CD4-positive, alpha-beta T cell treated with Interleukin-17A for 1 hour (primary cell): ENCODE measurements at places on chromosomes 5 and 9.

DNA sequence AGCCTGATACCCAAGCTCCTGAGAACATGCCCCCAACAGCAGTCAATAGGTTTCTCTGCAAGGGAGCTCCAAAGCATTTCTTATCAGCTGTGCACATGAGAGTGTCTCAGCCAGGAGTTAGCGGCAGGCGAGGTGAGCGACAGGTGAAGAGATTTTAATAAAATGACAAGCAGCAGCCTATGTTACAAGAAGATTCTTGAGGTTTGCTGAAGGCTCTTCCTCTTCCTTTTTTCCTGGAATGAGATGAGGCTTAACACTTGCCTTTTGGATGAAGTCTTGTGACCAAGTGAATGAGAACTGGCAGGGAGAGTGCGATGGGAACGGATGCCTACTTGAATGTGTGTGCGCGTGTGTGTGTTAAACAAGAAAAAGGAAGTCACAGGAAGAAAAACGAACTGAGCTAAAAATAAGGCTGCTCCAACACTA, 76.1 kb downstream of the SHB start:
- no peak for DNase-seq

- no peak for DNase-seq
Measured at GRCh38 chr9:5393497-5393896, 44.2 kb downstream of the PLGRKT start.

GRCh38 chr5:113902917-113903660, 389.6 kb downstream of the YTHDC2 start:
- DNase-seq = no peak

DNA sequence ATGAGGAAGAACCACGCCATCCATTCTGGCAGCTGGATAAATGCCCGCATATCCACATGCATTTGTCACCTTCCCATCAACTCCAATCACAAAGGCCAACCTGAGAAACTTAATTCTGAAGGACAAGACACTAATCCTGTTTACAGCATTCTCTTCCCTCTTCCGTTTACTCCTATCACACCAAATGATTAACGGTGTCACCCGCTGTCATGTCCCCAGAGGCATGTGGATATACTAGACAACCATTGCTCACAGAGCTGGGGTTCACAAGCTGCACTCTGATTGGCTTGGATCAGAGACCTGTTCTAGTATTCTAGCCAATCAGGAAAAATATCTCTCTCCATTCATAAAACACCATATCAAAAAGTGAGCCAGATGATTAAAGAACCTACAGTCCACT, 3.6 kb downstream of the MACROH2A1 start:
- no peak for DNase-seq

- peak; percentile 74 for DNase-seq
Measured at GRCh38 chr9:96015876-96016686, 140.6 kb downstream of the ERCC6L2 start.

- DNase-seq = no peak
Measured at GRCh38 chr5:143509758-143510221, 106.3 kb upstream of the NR3C1 start.

DNA sequence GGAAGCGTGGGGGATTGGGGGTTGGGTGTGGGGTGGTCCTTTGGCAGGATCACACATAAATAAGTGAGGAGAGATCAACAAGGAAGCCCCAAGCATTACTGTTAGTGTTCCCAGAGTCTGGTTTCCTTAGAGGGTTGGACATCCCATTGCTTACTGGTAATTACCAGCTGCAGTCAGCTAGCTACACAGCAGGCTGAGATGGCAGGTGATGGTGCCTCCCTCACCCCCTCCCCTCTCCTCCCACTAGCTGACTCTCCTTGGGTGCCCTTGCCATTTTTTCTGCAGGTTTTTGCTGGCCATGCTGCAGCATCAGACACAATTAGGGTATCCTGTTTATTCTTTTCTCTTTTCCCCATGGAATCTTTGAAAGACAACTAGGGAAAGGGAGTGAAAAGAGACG, 107.5 kb upstream of the TLR4 start:
- DNase-seq = no peak

DNA sequence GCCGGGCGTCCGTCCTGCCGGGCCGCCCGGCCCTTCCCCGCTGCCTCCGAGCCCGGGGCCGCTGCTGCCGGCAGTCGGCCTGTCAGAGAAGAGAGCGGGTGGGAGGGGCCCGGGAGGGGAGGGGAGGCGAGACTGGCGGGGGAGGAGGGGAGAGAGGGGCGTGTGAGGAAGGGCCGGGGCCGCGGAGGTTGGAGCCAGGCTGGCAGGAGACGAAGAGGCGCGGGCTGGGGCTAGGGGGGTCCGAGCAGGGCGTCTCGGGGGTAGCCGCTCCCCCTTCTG, 570 bp downstream of the CREBRF start:
- no peak for DNase-seq

GRCh38 chr5:27158775-27159174, 120.4 kb upstream of the CDH9 start:
- DNase-seq = no peak

DNA sequence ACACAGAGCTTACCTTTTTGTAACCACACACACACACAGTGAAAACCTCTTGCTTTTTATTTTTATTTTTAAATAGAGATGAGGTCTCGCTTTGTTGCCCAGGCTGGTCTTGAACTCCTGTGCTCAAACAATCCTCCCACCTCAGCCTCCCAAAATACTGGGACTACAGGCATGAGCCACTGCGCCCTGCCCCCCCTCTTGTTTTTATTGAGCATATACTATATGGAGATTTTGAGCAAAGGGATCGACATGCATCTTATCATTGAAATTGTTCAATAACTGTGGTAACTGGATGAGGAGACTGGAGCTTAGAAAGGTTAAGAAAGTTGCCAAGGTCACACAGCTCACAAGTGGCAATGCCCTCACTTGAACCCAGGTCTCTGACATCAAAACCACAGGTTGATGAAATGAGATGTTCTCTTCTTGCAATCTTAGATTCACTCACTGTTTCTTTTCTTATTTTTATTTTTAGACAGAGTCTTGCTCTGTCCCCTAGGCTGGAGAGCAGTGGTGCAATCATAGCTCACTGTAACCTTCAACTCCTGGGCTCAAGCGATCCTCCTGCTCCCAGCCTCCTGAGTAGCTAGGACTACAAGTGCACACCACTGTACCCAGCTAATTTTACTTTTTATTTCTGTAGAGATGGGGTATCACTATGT, 26.8 kb upstream of the STXBP1 start:
- no peak for DNase-seq

DNA sequence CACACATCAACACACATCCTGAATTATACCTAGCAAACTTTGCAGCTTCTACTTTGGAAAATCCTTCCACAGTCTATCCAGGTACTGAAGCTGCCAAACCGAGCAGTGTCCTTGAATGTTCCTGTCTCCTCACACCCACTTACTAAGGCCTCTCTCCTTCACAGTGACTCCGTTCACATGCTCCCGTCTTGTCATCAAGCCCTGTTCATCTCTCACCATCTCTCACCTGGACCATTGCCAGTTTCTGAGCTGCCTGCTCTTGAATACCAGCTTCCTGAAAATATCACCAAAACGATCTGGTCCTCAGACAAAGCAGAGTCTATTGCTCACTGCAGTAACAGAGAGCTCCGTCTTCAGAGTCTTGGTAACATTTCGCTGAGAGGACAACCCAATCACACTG, 57.4 kb downstream of the GCNT1 start:
- peak; percentile 7 for DNase-seq

DNA sequence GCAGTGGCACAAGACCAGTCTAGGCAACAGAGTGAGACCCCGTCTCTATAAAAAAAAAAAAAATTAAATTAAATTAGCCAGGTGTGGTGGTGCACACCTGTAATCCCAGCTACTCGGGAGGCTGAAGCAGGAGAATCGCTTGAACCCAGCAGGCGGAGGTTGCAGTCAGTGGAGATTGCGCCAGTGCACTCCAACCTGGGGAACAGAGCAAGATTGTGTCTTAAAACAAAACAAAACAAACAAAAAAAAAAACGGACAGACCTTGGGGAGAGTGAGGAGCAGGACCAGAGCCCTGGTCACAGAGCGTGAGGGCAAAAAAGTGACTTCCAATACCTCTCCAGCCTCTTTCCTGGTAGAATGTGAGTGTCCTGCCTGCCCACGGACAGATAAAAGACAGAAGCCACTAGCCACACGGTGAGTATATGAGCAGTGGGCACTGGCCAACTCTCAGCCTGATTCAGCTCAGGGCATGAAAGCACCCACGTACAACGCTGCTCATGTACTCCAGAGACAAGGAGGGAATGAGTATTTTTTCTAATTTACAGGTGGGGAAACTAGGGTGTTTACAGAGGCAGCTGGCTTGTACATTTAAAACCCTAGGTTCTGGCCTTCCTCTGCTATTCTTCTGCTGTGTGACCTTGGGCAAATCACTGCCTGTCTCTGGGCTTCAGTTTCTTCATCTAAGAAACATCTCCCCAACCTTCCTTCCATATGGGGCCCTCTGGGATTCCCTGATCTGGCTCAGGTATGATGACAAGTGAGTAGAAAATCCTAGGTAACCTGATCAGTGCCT, 1.8 kb downstream of the OLFML2A start:
- no peak for DNase-seq

GRCh38 chr5:13328316-13328715, 616.2 kb downstream of the DNAH5 start:
- no peak for DNase-seq

DNA sequence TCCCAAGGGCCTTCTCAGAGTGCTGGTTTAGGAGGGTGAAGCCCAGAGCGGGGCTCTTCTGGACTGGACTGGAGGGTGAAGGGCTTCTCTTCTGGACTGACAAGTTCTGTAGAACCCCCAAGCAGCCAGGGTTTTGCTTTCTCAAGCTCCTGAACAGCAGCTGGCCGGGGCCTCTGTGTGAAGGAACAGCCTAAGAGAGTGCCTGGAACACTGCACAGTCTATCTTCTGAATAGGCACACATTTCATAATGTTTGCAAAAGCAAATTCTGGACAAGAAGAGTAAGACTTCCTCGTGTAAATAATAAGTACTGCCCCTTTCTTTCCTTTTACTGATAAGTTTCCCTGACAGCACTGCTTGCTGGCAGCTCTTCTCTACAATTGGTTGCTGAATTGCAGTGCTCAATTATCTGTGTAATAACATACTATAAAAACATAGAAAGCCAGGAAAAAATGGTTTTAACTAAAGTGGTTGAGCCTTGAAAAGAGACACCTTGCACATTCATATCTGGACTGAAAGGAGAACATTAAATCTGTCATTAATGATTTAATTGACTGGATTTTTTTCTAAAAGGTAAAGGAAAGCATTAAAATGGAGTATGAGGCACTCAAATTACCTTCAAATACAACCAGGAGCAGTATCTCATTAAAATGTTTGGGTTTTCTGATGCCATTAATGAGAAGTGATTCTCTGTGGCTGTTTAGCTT, 20.5 kb downstream of the MAST4 start:
- DNase-seq = no peak

GRCh38 chr9:13213337-13213736, 66.2 kb downstream of the MPDZ start:
- no peak for DNase-seq

- no peak for DNase-seq
Measured at GRCh38 chr5:152584103-152584502, 179.0 kb upstream of the NMUR2 start.

DNA sequence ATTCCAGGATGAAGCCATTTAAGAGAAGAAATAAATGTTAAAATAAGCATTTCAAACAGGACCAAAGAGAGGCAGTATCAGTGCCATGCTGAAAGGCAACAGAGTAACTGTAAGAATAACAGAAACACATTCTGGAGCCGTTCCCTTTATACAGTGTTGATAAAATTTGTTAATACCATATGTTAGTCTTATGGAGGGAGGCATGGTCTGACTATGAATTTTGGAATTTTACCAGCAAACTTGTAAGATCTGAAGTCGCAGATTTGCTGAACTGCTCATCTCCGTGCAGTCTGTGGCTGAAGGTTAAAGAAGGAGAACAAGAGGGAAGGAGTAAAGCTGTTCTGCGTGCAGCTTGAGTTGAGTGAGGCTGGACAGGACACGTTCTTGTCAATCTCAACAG, 508.4 kb downstream of the NFIB start:
- DNase-seq = no peak

DNA sequence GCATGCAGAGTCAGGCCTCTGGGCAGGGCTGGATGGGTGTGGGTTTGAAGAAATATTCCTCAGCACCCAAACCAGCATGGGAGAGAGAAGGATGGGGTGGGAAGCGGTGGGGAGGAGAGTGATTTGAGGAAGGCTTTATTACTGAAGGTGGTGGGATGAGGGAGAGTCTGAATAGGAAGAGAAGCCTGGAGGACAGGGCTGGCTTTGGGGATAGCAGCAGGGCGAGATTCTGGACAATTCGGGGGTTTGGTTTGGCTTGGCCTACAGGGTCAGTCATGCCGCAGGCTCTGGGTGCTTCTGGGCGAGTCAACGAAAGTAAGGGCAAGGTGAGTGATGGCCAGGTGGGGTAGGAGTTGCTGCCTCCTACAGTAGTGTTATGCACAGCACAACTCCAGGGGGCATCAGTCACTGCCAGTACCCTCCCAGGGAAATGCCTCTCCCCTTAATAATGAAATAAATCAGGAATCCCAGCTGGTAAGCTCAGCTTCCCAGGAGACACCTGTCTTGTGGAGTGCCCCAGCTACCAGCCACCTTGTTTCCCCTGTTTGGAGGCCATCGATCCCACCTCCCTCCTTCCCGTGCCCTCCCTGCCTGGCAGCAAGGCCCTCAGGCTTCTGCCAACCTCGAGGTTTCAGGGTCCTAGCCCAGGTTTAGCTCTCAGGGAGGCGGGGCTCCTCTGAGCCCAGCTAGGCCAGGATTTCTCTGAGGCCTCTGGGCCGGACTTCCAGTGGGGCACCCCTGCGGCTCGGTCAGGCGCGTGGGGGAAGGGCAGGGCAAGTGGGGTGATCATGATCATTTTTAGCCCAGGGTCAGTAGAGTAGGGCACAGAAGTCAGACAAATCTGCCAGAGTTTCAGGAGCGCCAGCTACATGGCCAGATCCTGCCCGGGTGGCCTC, 741 bp upstream of the NKX2-5 start:
- no peak for DNase-seq

DNA sequence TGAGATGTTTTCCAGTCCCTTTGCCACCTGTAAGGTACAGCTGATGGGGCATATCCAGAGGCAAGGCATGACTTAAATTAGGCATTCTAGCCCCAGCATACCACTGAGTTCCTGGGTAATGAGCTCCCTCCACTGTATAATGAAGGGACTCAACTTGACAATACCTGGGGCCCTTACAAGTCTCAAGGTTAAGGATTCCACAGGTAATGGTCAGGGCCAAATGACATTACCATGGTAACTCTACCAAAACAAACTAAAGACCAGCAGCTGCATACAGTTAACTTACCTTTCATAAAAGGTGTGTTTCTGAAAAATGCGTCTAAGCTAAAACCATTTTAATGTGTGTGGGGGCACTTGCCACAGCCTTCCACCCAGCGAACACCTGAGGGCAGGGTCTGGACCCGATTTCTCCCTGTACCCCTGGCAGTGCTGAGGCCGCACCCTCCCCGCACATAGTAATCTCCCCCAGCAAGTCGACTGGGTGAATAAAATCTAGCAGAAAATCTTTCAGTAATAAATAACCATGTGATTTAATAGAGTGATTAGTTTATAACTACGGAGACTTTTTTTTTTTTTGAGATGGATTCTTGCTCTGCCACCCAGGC, 24.2 kb downstream of the CCDC69 start:
- no peak for DNase-seq

DNA sequence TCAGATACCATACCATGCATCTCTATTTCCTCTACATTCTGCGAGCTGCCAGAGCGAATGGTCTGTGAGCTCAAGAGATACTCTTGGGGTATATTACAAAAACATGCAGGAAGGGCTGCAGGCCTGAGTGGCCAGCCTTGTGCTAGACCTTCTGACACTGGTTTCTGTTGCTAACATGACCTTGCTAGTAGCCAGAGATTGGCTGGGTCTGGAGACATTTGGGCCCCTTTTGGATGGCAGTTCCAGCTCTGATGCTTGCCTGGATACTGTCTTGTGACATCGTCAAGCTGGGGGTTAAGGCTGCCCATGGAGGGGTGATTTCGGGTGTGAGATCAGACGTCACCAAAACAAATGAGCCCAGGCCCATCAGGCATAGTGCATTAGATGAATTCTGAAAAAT, 56.1 kb upstream of the FSTL4 start:
- no peak for DNase-seq
